Subcutaneous adipose tissue (tissue), 4 donors: ENCODE measurements at places on chromosomes 6 and 20. TPM values are rescaled to one million over a fixed set of nuclear protein-coding genes. Genes with fewer than 3 reads are reported as not detected.

The SAMD3 gene
- total RNA-seq, result 3.1 TPM

The DPPA5 gene
- total RNA-seq, result not detected

The MOCS1 gene
- 55.8 TPM for total RNA-seq

The ABT1 gene
- 9.3 TPM for total RNA-seq

The RAD21L1 gene
- not detected for total RNA-seq

The FAXC gene
- under 0.01 TPM for total RNA-seq

The HLA-DOB gene
- total RNA-seq, result not detected

The LTB gene
- 0.85 TPM for total RNA-seq
